H4 (cell line): ENCODE measurements at places on chromosomes 1 and 21.

DNA sequence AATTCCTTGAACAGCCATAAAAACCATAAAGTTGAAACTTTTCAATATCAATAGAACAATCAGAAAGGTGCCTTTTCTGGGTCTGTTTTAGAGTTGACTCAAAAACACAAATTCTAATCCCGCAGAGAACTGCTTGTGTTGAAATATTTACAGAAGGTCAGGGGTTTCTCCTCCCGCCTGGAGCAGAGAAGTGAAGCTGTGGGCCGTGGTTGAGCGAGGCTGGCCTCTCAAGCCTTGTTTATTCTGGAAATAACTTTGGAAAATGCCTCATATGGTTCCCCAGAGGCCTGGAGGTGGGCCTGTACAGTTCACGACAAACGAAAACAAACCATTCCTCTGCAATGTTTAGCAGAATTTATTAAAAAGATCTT is 90.8 kb upstream of the ERRFI1 start:
- DNase-seq = peak; percentile 88

DNA sequence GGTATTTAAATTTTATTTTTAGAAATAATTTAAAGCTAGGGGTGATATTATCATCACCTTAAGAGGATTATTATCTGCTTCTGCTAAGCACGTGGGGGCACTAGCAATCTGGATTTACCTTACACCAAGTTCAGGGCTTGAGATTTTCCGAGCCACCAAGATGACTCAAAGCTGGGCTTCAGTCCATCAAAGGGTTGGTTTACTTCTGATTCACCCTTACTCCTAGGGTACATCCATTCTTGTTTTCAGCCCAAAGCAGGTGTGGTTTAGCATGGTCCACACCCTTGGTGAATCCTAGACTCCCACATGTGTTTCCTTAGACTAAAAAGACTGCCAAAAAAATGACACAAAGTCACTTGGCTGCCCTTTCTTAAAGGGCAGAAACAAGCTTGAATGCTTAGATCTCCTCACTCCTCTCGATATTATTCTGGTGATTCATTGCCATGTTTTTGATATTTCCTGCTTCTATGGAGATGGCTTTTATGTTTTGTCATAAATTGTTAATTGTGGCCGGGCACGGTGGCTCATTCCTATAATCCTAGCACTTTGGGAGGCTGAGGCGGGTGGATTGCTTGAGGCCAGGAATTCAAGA is 9.8 kb upstream of the PRSS38 start:
- DNase-seq = peak; percentile 89

DNA sequence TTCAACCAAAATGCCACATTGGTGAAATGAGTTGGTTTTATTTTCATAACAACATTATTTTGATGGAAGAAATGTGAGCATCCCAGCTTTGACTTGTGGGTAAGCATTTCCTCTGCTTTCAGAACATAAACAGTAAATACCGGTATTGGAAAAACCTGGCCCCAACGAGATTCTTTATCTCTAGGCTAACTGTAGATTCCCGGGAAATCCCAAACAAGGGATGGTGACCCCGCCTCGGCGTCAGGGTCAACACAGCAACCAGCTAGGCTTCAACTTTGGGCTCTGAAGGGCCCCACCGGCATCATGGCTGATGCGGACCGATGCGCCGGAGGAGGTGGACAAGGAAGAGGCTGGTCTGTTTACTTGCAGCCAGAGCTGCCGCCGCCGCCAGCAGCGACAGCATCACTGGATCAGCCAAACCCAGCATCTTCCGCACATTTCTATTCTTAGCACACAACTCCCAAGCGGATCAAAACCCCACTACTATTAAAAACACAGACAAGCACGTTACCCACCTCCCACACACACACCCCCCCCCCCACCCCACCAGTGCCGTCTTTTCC is 1.1 kb downstream of the AKT3 start:
- peak; percentile 60 for DNase-seq

GRCh38 chr1:171841931-171842761 is 848 bp downstream of the DNM3 start:
- DNase-seq = no peak

DNA sequence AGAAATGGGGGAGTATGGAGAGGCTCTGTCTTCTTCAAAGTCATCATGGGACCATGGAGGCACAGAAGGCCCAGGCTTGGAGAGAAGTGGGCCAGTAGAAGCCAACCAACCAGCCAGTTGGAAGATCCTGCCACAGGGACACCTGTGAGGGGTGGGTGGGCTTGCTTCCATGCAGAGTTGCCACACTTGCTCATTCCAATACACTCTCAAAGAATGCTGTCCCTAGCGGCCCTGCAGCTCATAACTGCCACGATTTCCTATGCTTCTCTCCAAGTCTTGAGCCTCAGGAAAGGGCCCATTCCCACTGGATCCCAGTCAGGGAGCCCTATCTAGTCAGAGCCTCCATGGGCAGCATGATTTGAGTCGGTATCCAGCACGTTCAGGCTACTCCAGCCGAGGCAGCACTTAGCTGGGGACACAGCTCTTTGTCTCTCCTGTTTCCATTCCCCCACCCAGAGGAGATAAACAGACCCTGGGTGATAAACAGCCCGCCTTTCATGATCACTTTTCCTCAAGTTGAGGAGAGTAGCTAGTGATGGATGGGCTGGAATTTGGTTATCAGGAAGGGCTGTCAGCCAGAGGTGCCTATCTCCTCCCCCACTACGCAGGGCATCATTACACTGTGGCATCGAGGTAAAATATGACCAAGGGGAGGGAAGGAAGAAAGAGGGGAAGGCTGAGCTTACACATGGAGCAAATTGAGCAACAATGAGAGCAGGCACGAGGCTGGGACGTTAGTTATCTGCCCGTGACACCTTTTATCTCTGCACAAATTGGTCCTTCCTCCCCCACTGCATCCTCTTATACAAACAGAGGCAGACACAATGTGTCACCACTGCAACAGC is 64.6 kb downstream of the ERI3 start:
- DNase-seq = no peak

DNA sequence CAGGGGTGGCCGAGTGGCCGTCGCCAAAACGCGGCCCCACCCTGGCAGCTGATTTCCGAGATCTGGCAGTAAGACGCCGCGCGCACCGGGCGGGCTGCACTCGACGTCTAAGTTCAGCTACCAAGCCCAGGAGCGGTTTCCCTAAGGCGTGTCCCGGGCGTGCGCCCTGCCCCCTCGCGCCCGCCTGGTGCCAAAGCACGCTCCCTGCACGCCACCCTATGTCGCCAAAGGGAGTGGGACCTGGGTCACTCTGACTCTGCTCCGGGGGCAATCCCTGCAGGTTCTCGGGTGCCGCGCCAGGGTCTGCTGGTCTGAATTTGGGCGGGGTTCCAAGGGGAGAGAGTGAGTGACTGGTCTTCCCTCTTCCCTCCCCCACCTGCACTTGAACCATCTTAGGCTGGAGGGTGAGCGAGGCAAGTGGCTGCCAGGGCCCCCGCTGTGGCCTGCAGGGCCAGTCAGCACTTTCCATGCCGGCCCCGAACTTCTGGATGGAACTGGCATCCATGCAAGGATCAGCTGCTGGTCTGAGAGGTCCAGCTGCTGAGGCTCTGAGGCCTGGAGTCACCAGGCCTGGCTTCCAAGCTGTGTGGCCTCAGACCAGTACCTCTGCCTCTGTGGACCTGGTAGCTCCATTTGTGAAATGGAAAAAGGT is at the start of gene LRRC38:
Gene LRRC38, minus strand, starts transcription at position 109 of the 652 bp plus-strand sequence. CDS start 410 bp downstream, outside the sequence.
- DNase-seq = no peak

DNA sequence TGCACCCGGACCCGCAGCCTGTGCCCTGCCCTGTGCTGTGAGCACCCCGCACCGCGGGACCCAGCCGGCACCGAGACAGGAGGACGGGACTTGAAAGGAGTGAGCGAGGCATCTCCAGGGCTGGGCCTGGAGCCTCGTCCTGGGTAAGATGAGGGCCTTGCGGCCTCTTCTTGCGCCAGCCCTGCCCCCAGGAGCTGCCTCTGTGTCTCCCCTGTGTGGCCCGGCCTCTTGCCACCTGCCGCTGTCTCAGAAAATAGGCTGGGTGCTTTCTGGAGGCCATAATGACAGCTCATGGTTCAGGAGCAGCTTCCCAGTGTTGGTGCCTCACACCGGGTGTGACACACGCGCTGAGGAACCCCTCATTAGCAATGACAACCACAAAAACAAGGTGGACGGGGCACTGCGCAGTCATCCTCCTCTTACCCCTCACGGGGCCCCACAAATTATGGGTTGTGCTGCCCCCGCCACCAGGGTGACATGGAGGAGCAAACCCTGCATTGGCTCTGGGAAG is 161.5 kb upstream of the C1orf174 start:
- no peak for DNase-seq

GRCh38 chr1:21292984-21293536 is 2.8 kb upstream of the ECE1 start:
- no peak for DNase-seq

- peak; percentile 81 for DNase-seq
Observed at GRCh38 chr1:183180634-183181056, 5.4 kb upstream of the LAMC2 start.

GRCh38 chr1:5720484-5720883 is 271.7 kb downstream of the NPHP4 start:
- no peak for DNase-seq

- DNase-seq = no peak
Observed at GRCh38 chr1:202873026-202873425, 15.9 kb downstream of the RABIF start.

- DNase-seq = no peak
Observed at GRCh38 chr21:27555996-27556395, 589.1 kb upstream of the ADAMTS5 start.

DNA sequence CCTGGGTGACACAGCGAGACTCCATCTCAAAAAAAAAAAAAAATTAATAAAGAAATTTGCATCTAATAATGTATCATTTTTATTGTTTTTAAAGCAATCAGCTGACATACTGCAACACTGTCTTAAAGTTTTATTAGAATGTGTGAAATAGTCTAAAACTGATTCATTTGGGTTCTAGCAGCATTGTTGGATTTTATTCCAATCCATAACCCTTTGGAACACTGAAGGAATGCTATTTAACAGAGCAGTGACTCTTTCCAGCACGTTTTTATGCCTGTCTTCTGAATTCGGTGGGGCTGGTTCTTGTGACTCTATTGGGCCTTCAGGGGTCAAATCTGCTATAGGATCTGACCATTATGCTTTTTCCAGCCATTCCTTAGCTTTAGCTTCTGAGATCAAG is 18.2 kb upstream of the FMO4 start:
- DNase-seq = no peak

GRCh38 chr1:19647643-19648042 is 3.5 kb downstream of the NBL1 start:
- DNase-seq = no peak
